ENCODE measurements at places on chromosomes 3 and 15.

- DNase-seq: no peak
Observed at GRCh38 chr3:129954514-129954913, 20.0 kb upstream of the TRH start.

- no peak for DNase-seq
Observed at GRCh38 chr3:32026593-32026992, 45.0 kb downstream of the ZNF860 start.

DNA sequence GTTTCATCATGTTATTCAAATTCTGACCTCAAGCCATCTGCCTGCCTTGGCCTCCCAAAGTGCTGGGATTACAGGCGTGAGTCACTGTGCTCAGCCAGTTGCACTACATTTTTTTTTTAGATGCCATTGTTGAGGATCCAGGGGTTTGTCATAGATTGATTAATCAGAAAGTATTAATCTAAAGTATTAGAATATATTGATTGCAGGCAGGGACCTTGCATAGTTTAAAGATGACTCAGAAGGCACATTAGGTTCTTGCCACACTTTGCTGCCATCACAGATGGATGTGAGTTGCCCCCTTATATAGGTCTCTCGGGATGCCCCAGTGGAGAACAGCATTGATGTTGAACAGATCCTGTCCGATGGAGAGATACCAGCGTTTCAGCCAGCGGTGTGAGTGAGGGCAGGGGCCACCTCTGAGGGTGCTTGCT, 41.1 kb downstream of the IGF1R start:
- DNase-seq: no peak

DNA sequence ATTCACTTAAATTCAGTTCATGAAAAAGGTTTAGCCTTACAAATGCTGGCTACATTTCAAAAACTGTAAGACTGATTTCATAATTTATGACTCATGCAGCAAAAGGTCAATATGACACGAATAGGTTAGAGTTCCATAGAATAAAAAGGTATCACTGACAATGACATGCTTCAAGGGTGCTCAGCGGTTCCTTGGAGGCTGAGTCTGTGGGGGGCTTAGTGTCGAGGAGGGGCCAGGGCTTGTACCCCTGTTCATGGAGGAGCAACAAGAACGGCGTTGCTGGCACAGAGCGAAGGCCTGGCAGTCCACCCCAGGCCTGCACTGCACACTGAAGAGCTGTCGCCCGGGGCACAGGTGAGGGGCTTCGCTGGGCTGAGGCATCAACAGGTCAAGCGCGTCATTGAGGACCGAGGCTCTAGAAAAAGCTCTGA, 174.2 kb downstream of the NR1D2 start:
- DNase-seq: no peak

GRCh38 chr3:143507735-143508580, 340.3 kb downstream of the SLC9A9 start:
- DNase-seq: no peak

DNA sequence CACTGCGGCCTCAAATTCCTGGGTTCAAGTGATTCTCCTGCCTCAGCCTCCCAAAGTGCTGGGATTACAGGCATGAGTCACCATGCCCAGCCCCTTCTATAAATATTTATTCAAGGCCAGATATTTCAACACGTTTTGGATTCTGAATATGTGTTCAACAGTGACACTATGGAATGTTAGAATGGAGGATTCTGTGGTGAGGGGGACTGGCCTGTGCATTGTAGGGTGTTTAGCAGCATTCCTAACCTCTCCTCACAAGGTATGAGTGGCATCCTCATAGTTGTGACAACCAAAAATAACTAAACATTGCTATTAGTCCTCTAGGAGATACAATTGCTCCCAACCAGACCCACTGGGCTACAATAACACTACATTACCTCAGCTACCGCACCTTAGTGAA, 104.0 kb upstream of the ATP10A start:
- no peak for DNase-seq

DNA sequence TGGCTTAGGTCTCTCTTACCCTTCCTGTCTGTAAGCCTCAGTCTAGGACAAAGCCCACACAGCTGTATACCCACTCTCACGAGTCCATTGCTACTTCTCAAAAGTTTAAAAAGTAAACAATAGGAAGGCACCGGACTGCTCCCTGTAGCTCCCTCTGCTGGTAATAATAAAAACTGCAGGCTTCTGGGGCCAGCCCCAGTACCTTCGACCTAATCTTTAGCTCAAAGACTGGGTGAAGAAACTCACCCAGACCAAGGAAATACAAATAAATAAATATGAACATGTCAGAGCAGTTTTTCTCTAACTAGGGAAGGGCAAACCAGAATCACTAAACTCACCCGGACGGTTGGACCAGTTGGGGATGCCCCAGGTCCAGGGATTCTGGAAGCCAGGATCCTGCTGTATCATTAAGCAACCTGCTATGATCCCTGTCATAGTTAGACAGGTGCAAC, 5.0 kb downstream of the FAM219B start:
- DNase-seq: no peak

DNA sequence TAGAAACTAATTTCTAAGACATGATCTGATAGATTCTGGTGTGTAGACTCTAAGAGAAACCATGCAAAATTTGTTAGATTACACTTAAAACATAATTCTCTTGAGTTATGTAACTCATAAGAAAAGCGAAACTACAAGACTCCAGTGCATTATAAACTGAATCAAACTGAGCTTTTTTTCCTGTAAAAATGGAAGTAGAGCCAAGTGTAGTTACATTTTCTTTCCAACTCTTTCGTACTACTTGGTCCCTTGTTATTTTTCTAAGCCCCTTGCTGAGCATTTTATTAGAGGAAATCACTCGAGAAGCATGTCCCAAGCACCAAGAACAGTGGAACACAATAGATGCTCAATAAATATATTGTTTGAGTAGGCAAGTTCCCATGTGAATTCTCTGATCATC, 130.2 kb downstream of the GADL1 start:
- no peak for DNase-seq

DNA sequence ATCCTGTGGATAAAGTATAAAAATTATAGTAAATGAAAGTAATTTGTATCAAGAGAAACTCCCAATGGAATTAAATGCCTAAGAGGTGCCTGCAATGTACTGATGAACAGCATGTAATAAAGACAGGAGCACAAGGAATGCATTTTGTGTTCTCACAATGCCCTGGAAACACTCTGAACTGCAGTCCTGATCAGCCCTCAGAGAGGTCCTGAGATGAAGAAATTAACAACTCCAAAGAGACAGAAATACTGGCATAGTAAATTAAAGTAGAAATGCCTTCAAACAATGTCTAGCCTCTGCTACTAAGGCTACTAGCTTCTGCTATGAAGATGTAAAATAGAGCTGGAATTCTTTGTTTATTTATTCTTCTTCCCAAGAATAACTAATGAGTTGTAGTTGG, 59.9 kb downstream of the CFAP20DC start:
- no peak for DNase-seq

DNA sequence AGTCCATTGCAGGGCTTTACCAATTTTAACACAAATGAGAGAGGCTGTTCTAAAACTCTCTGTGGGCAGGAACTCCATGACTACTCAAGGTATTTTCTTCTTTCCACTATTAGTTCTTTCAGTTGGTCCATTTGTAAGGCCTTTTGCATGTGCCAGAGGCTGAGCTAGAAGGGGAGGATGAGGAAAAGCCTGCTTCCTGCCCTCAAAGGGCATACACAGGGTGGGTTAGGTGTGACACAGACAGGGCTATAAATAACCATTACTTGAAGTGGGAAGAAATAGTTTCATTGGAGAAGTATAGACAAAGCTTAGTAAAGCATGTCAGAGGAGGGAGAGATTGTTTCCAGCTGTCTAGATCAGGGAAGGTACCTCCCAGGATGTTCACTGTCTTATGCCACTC, 52.1 kb upstream of the PRTG start:
- no peak for DNase-seq

DNA sequence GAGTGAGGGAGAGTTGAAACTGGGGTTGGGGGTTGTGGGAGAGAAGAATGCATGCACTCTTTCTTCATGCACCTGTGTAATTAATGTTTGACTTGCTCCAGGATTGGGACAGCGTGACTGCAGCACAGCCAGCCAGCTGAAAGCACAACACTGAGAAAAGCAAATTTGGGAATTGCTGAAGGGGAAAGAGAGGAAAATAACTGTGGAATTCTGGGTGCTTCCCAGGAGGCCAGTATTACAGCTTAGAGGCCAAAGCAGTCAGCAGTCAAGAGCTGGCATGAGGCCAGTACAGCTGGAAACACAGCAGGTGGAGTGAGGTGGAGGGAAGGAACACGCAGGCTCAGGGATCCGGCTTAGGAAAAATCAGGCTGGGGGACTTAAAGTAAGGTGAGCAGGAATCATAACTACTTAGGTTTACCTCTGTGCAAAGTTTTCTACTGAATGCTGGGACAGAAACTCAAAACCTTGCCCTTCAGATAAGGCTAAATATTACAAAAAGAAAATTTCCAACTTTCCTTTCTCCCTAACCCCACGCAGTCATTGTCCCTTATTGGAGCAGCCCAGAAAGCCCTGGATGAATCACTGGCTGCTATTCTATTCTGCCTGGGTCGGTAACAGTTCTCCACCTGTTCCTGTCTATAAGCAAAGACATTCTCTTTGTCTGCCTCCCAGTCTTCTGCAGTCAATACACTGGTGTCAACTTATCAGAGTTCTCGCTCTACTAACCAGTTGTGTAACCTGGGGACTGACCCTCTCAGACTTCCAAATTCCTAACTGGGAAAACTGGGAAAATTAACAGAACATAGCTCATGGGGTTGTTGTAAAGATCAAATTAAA, 167.2 kb downstream of the MAGI1 start:
- DNase-seq: no peak

DNA sequence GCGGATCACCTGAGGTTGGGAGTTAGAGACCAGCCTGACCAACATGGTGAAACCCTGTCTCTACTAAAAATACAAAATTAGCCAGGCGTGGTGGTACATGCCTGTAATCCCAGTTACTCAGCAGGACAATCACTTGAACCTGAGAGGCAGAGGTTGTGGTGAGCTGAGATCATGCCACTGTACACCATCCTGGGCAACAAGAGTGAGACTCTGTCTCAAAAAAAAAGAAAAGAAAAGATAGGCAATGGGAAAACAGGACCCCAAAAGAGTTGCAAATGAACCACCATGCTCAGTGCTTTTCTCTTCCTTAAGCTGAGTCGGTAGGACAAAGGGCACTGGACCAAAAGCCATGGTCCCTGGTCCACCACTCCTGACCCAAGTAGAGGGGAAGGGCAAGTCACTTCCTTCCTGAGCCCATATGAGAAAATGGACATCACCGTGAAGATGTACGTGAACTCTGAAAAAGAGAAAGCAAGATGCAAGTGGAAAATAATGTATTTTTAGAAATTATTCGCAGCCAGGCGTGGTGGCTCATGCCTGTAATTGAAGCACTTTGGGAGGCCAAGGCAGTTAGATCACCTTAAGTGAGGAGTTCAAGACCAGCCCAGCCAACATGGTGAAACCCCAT, 2.6 kb downstream of the ITGB5 start:
- DNase-seq: no peak

All from osteocyte (in vitro differentiated cells).